Lung (tissue), 17 donors: ENCODE measurements at places on chromosomes 11 and 22.

DNA sequence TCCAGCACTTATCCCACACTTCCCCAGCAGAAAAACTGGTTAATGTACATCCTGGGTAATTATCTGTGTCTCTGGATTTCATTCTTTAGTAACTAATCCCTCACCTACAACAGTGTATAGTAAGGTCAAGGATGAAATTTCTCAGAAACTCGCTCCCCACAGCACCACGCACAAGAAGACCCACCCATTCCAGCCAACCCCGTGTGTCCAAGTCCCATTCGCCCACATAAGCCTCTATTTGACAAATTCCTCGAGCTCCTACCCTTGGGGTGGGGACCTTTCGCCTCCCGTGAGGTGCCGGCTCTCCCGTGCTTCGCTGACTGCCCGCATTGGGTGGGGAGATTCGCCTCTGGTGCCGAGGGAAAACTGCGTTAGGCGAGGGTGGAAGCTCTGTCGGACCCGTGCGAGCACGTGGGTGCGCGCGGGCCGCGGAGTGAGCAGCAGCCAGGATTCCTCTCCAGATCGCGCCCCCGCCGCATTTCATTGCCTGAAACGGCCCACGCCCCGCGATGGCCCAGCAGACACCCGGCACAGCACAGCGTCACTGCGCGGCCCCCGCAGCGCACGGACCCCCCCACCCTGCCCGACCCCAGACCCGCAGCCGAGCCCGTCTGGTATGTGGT, 866 bp downstream of the EXPH5 start:
- DNase-seq: peak; percentile 19

GRCh38 chr11:36109850-36110606, 166.2 kb downstream of the LDLRAD3 start:
- DNase-seq: no peak

DNA sequence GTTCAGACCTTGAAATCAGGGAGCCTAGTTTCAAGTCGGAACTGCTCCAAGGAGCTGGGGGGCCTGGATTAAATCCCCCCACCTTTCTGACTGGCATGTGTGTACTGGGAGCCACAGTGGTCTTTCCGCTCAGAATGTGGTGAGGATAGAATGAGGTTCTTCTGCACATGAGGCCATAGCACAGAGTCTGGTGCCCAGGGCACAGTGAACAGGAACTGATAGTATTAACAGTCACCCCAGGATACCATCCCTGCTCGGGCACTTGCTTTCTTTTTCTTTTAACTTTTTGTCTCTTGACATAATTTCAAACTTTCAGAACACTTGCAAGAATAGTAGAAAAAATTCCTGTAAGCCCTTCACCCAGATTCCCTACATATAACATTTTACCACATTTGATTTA, 28.8 kb downstream of the LMO1 start:
- DNase-seq: no peak

DNA sequence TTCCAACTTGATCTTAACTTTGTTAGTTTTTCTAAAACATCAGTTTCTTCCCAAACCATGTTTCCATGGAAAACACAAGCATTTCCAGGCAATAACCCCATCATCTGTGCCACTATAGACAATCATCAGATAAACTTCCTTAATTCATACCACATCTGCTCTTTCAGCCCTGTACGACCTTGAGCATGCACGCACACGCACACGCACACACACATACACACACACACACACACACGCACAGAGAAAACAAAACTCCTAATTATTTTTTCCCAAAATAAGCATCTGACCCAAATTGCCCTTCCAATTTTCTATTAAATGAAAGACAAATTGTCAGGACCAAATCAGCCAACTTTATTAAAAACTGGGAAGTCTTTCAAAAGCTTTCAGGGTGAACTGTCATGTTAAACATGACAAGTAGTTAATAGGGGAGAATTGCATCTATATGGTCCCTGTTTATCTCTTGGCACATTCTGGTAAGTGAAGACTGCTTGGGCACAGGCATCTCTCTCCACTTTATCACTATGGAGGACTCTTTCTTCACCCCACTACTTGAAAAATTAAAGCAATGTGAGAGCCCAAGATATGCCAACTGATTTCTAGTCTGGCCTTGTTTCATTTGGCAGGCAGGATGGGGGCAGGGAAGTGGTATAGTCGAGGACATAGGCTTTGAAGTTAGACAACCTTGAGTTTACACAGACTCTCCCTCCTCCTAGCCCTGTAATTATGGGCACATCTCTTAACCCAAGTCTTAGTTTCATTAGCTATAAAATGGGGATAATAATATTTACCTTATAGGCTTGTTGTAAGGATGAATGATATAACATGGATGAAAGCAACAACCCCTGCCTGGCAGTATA, 15.1 kb downstream of the ADM start:
- DNase-seq: no peak

DNA sequence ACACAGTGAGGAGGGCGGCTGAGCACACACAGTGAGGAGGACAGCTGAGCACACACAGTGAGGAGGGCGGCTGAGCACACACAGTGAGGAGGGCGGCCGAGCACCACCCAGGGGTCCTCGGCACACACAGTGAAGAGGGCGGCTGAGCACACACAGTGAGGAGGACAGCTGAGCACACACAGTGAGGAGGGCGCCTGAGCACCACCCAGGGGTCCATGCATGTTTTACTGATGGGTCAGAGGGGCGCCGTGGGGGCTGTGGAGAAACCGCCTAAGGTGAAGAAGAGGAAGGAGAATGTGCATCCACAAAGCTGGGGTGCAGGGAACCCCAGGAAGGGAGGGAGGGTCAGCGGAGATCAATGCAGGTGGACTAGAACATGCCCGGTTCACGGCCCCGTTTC, 461.8 kb downstream of the BRD1 start:
- DNase-seq: no peak

DNA sequence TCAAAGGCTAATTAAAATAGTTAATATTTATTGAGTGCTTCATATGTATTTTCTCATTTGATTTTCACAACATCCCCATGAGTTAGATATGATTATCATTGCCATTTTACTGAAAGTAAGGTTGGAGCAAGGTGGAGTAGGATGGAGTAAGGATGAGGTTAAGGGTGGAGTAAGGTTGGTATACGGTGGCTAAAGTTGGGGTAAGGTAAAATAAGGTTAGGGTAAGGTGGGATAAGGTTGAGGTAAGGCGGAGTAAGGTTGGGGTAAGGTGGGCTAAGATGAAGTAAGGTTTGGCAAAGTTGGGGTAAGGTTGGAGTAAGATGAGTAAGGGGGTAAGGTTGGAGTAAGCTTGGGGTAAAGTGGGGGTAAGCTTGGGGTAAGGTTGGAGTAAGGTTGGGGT, 45.8 kb upstream of the CLDN5 start:
- no peak for DNase-seq

- DNase-seq: no peak
Observed at GRCh38 chr22:37990862-37991261, 6.5 kb upstream of the SOX10 start.

DNA sequence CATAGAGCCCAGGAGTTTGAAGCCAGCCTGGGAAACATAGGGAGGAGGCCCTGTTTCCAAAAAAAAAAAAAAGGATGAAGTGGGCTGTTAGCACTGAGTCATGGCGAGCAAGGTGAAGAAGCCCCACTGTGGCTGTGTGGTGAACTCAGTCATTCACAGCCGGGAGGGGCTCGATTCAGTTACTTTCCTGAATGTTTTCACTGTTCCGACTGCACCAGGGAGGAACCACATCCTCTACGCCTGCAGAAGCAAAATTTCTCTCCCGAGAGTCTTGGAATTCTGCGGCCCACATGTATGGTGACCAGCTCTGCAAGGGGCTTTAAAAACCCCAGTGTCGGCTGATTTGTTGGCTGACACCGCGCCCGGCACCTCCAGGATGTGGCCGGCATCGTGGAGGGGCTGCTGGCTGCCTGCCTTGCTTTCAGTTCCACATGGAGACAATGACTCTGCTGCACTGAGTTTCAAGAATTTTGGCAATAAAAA, 27.8 kb upstream of the GRAMD4 start:
- DNase-seq: peak; percentile 84

DNA sequence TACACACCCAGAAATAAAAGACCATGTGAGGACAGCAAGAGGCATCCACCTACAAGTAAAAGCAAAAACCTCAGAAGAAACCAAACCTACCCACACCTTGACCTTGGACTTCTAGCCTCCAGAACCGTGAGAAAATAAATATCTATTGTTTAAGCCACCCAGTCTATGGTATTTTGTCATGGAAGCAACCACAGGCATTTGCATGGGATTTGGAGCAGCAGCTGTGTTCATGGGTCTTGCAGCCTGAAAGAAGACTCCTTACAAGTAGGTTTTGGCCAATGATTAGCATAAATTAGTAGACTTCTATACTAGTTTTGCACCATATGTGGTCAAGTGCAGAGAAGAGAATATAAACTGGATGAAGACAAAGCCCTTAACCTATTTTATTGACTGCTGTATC, 27.9 kb downstream of the FSHB start:
- no peak for DNase-seq

GRCh38 chr11:112522536-112522935, 261.9 kb upstream of the PLET1 start:
- no peak for DNase-seq

- DNase-seq: peak; percentile 71
Observed at GRCh38 chr11:110921742-110922521, 209.7 kb upstream of the ARHGAP20 start.

- DNase-seq: peak; percentile 48
Observed at GRCh38 chr11:36195496-36196354, 93.5 kb downstream of the COMMD9 start.

- no peak for DNase-seq
Observed at GRCh38 chr22:35812600-35812999, 94.9 kb downstream of the APOL5 start.

GRCh38 chr11:69718147-69718546, 14.3 kb upstream of the FGF19 start:
- peak; percentile 34 for DNase-seq

DNA sequence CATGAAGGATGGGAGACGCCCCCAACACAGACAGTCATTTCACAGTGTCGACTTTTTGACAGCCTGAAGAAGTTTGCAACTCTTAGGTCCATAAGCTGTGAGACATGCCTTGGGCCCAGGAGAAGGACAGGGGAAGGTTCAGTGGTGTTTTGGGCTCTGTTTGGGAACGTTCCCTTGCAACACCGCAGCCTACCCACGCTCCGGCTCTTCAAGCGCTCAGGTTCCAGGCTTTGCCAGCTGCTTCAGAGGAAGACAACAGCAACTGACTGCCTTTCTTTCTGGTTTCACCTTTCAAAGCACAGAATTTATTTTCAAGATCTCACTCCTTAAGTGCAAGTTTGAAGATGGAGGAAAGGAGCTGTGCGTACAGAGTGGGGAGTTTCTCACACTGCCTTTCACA, 575.8 kb upstream of the B3GAT1 start:
- no peak for DNase-seq

- no peak for DNase-seq
Observed at GRCh38 chr11:47305734-47306483, 36.0 kb downstream of the MADD start.

GRCh38 chr11:65275906-65276305, 14.1 kb downstream of the POLA2 start:
- DNase-seq: peak; percentile 18

DNA sequence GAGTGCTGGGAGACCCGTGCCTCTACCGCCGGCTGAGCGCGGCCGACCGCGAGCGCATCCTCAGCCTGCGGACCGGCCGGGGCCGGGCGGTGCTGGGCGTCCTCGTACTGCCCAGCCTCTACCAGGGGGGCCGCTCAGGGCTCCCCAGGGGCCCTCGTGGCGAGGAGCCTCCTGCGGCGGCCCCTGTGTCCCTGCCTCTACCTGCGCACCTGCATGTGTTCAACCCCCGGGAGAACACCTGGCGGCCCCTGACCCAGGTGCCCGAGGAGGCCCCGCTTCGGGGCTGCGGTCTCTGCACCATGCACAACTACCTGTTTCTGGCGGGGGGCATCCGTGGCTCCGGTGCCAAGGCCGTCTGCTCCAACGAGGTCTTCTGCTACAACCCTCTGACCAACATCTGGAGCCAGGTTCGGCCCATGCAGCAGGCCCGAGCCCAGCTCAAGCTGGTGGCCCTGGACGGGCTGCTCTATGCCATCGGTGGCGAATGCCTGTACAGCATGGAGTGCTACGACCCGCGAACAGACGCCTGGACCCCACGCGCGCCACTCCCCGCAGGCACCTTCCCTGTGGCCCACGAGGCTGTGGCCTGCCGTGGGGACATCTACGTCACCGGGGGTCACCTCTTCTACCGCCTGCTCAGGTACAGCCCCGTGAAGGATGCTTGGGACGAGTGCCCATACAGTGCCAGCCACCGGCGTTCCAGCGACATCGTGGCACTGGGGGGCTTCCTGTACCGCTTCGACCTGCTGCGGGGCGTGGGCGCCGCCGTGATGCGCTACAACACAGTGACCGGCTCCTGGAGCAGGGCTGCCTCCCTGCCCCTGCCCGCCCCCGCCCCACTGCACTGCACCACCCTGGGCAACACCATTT, 3.5 kb downstream of the KLHDC7B start:
- no peak for DNase-seq

DNA sequence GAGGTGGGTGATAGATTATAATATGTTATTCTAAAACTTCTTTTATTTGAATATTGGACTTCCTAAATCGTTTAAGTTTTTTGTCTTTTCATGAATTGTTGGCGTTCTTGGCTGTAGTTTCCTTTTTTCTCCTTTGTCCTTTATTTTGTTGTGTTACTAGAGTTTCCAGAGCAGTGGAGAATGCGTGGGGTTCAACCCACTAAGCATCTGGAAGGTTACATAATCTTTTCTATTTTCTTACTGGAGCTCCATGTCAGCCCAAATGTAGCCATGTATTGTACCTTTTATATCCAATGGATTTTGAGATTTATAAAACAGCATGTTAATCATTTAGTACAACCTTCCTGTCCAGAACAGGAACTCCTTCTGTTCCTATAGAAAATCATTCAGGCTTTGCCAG, 63.2 kb downstream of the PPP6R3 start:
- no peak for DNase-seq

DNA sequence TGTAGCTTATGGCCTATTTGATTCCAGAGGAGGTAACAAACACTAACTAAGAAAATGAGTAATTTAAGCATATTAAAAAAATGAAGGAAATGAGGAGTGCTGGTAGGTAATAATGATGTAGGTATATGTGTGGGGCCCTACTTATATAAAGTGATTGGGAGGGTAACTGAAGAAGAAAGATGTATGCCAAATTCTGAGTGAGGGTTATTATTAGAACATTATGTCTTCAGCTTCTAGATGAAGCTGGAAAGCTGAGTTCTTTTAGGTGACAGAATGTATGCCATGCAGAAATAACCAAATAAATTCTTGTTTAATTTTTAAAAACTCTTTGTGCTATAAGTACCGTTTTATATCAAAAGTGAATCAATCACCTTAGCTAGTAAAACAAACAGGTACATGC, 479.6 kb upstream of the TENM4 start:
- DNase-seq: no peak

GRCh38 chr11:128481135-128481534, 106.2 kb downstream of the ETS1 start:
- no peak for DNase-seq
